ENCODE measurements at places on chromosomes 11 and 22.

GRCh38 chr11:26931881-26932280 lies 62.0 kb upstream of the FIBIN start:
- no peak for DNase-seq

GRCh38 chr22:27754247-27754887 lies 47.2 kb downstream of the MN1 start:
- DNase-seq = no peak

- DNase-seq = no peak
Measured at GRCh38 chr11:44716256-44716655, 10.5 kb upstream of the TSPAN18 start.

DNA sequence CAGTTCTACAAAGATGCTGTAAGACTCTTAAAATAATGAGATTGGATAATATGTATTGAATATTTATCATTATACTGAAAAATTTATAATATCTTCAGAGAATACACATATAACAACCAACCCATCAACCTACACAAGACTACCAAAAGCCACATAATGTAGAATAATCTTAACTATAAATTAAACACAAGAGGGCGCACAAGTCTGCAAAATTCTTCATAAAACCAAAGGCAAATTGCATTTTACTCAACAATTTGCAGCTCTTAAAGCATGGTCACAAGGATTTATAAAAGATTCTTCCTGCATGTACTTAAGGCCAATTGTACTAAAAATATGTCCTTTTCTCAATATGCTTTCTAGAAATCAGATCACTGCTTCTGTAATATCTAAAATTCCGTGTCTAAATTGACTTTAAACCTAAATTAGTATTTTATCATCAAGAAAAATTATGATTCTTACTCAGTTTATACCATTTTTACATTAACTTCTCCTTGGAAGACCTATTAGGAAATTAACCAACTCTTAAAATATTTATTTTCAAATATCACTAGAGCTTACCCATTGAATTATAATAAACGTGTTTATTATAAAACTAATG lies 79.0 kb downstream of the TTC28 start:
- no peak for DNase-seq

DNA sequence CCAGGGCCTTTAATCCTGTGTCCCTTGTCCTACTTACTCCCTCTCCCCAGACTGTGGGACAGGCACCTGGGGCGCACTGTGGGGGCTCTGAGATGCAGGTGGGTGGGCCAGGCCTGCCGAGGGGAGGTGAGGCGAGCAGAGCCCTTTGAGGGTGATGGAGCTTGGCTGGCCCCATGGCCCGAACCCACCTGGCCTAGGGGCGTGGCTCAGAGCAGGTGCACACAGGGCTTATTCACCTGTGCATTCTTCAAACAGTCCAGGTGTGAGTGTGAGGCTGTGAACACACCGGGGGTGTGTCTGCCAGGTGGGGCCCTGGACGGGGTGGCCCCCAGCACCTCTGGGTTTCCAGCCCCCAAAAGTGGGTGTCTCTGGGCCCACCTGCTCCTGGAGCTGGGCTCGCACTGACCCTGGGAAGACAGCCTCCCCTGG lies 9.0 kb upstream of the MUC5AC start:
- DNase-seq = peak; percentile 77

- DNase-seq = no peak
Measured at GRCh38 chr11:119438599-119438998, 15.6 kb upstream of the THY1 start.

GRCh38 chr11:44999068-44999467 lies 48.4 kb upstream of the TP53I11 start:
- no peak for DNase-seq

- DNase-seq = no peak
Measured at GRCh38 chr11:13271060-13271693, 6.4 kb upstream of the BMAL1 start.

- DNase-seq = peak; percentile 96
Measured at GRCh38 chr22:31489632-31490495, at the start of gene EIF4ENIF1. TSS of gene EIF4ENIF1 (minus strand) at chr22:31489842. CDS start at chr22:31488718, 1,124 bp downstream.

GRCh38 chr11:94062360-94062759 lies 41.2 kb downstream of the HEPHL1 start:
- no peak for DNase-seq

DNA sequence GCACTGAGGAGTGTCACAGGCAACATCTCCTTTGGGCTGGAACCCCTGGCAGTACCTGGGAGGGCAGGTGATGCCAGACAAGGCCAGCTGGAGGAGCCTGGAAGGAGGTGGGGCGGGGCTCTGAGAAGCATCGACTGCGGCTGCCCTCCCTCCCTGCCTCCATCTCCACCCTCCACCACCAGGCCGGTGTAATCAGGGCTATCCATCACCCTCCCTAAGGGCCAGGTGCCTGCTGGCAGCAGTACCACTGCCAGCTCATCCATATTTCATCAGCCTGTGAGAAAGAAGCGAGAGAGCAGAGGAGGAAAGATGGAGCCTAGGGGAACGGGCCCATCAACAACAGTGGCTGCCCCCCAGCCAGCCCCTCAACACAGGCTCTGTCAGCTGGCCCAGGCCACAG lies 51.4 kb upstream of the RASD2 start:
- no peak for DNase-seq

DNA sequence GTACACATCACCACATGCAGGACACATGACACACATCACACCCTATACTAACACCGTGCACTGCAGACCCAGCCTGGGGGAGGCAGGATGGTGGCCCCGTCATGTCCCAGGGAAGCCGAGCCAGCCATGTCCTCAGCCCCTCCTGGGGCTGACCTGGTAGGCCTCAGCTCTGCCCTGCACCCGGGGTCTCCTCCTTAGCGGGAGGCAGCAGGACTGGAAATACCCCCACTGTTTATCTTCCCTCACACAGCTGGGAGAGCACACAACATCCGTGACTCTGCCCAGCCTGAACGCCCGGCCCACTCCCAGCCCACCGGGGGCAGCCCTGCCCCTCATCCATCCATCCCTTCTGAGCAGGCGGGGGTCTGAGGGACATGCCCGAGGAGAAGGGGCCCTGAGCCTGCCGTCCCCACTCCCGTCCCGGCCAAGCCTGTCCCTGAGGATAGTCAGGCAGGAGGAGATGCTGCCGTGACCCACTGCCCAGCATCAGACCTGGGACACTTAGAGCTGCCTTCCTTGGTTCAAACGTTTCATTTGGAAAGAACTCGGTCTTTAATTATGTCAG lies 945.0 kb downstream of the BRD1 start:
- no peak for DNase-seq

- DNase-seq = no peak
Measured at GRCh38 chr22:22424210-22424800, 84.2 kb downstream of the ZNF280B start.
